ENCODE measurements at places on chromosomes 16 and 17.

GRCh38 chr16:1420111-1420539, 422 bp downstream of the UQCC4 start:
- DNase-seq = no peak

GRCh38 chr16:83797013-83797412, 10.8 kb upstream of the HSBP1 start:
- DNase-seq = no peak

DNA sequence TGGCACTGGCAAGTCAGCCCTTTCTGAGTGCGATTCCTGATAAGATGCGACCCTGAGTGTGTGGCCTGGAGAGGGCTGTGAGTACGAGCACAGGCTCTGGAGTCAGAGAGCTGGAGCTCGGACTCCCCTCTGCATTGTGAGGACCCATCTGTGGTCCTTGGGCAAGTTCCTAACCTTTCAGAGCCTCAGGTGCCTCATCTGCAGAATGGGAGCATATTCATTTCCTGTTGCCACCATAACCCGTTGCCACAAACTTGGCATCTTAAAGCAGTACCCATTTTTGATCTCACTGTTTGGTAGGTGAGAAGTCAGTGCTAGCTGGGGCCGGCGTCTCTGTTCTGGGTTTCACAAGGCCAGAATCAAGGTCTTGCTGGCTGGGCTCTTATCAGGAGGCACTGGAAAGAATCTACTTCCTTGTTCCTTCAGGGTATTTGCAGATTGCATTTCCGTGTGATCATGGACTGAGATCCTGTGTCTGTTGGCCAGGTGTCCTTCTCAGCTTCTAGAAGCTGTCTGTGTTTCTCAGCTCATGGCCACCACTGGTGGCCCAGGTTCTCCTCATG, 20.2 kb downstream of the KNOP1 start:
- DNase-seq = no peak

- no peak for DNase-seq
These were observed 2.4 kb upstream of the CAPN15 start for GRCh38 chr16:525123-525519.

- DNase-seq = no peak
These were observed 19.6 kb upstream of the HOXB9 start for GRCh38 chr17:48645639-48646182.

GRCh38 chr17:77002103-77003045, 134.2 kb downstream of the MGAT5B start:
- DNase-seq = no peak

GRCh38 chr17:27555339-27555738, 75.6 kb upstream of the LGALS9 start:
- no peak for DNase-seq

DNA sequence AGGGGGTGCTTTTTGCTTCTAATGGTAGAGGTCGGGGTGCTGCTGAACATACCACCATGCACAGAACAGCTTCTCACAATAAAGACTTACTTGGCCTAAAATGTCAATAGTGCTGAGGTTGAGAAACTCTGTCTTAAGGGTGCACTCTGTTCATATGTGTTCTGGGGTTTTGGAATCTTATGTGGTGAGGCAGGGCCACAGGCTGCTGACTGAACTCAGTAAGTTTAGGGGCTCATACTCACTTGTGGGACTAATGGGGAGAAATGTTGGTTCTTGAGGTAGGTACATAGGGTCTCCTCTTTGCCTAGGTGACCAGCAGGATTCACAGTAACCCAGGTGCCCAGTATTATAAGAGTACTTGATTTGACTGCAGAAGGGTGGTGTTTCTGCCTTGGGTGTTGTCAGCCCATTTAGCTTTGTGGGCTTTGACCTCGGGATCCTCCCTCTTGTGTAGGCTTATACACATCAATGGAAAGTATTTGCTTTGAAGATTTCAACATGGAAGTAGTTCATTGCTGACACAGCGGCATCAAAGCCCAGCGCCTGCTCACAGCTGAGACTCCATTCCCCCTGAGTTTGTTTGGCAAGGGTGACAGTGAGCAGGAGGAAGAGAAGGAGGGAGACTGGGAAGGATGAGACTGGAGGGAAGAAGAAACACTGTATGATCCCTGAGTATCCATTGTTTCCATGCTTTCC, 17.2 kb downstream of the SLC7A6 start:
- no peak for DNase-seq

GRCh38 chr17:40419559-40420331, 2.0 kb upstream of the TOP2A start:
- DNase-seq = no peak

- DNase-seq = no peak
These were observed 2.0 kb upstream of the CD300H start for GRCh38 chr17:74569020-74570003.

GRCh38 chr17:75822119-75822799, 21.9 kb downstream of the UNC13D start:
- DNase-seq = no peak

GRCh38 chr16:27222249-27223225, 19.2 kb downstream of the KDM8 start:
- DNase-seq = no peak

- no peak for DNase-seq
These were observed 1.6 kb downstream of the KCNH4 start for GRCh38 chr17:42179335-42179734.

DNA sequence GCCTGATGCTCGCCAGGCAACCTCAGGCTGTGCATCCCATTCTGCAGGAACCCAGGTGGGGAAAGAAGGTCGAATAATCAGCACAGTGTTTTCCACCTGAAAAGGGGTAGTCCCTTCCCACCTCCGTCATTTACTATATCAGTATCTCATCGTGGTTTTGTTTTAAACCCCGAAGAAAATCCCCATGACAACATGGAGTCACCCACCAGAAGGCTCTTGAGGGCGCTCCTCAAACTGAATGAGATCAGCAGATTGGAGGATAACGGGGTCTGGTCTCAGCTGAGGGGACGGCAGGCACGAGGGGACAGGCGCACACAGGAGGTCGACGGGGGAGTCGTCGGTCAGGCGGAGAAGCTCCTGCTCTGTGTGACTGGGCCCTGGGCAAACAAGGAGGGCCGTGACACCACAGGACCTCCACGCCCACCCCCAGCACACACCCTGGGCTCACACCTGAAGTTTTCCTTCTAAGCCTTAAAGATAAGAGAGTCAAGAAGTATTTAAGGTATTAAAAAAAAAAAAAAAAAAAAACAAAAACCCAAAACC, 44.2 kb downstream of the MARF1 start:
- no peak for DNase-seq

DNA sequence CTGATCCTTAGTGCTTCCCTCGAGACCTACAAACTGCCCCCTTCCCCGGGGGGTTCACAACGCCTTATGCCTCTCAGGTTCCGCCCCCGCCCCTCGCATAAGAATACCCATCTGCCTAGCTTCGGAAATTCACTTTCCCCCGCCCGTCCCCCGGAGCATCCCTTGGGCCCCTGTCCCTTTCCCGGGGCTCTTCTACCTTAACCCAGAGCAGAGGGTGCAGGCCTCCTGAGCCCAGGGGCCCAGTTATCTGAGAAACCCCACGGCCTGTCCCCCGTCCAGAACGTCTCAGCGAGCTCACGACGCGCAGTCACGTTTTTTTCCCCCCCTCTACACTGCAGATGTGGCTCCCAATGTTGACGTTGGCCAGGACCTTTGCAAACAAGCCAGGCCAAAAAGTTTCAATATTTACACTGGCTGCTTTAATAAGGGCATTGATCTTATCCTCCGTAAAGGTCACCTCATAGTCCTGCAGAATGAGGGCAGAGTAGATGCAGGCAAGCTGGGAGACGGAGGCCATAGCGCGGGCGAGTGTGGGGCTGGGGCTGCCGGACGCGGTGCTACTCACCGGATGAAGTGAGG, 1.4 kb upstream of the NBR1 start:
- peak; percentile 25 for DNase-seq

- DNase-seq = no peak
These were observed 9.2 kb upstream of the NUDT16L1 start for GRCh38 chr16:4684058-4684715.

Measured in putamen (tissue), 1 donor.